Stimulated activated CD4-positive, alpha-beta T cell treated with anti-CD3 and anti-CD28 coated beads, Interleukin-4, amount 100 ng/mL, for 4 hours (primary cell): ENCODE measurements at places on chromosomes 2 and 18.

GRCh38 chr2:29610569-29610968 is 310.8 kb downstream of the ALK start:
- DNase-seq, result no peak

DNA sequence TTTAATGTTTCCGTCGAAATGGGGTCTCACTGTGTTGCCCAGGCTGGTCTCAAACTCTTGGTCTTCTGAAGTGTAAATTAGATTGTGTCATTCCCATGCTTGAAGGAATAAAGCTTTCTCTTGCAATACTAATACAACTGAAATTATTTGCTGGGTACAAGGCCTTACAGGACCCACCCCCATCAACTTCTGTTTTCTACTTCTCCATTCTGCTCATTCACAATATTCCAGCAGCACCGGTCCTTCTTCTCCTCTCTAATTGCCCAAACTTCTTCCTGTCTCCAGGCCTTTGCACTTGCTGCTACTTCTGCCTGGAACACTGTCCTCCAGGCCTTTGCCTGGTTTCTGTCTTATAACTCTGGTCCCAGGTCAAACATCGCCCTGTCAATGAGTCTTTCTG is 73.8 kb downstream of the APOB start:
- no peak for DNase-seq

DNA sequence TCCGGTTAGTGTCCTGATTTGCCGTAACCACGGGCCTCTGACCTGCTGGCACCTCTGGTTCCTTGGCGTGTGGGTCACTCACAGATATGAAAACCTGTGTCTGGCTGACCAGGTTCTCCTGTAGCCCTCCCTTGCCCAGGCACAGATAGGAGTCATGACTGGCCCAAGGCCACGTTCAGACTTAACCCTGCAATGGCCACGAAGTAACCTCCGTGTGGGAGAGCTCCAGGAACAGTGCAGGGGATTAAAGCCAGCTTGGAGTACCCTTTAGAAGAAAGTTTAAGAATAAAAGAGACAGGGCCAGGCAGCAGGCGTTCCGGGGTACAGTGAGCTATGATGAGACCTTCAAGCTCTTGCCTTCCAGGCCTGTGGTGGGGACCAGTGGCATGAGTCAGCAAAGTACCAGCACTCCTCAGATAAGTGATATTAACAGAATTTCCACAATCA is 25.5 kb downstream of the CENPO start:
- DNase-seq, result no peak

DNA sequence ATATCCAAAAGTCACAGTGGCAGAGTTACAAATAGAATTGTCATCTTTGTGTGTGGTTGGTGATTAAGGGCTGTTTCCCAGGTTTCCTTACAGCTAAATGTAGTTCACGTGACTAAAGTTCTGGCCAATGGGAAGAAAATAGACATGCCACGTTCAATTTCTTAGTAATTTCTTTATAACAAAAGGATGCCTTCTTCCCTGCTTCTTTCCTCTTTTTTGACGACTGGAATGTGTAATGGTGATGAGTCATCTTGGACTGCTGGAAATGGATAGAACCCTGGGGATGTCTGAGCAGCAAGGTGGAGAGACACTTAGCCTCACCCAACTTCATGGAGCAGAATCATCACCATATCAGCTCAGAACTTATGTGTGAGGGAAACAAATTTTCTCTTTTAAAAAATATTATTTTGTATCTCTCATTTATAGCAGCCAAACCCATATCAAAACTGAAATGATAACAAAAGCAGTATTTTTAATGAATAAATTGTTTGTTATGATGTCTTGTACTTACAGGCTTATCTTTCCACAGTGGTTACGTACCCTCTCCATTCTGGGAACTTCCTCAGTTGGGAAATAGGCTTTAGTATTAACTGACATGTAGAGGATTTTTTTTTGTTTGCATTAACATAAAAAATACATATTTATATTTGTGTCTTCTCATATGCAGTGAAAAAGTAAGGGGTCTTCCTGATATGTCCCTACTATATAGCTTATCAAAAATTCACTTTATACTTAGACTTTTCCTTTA is 91.1 kb upstream of the CDH2 start:
- DNase-seq, result no peak

- no peak for DNase-seq
These were observed 288.2 kb downstream of the BCL2 start for GRCh38 chr18:63031375-63031774.

DNA sequence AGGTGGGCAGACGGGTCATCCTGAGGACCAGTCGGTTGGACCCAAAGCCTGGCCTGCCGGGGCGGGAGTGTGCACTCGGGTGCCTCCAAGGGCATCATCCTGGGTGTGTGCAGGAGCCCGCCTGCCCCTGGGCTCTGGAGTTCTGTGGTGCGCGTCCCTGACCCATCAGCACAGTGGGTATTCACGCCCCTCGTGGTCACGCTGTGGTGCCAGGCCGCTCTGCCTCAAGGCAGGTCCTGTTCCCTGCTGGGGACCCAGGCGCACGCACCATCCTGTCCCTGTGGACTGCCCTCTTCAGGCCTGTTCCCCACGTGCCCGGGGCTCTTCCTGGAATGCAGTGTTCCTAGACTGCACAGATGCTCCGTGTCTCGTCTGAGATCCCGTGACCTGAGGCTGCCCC is 14.3 kb upstream of the D2HGDH start:
- no peak for DNase-seq

- DNase-seq, result no peak
These were observed 119.0 kb upstream of the ZBTB14 start for GRCh38 chr18:5414546-5414945.

DNA sequence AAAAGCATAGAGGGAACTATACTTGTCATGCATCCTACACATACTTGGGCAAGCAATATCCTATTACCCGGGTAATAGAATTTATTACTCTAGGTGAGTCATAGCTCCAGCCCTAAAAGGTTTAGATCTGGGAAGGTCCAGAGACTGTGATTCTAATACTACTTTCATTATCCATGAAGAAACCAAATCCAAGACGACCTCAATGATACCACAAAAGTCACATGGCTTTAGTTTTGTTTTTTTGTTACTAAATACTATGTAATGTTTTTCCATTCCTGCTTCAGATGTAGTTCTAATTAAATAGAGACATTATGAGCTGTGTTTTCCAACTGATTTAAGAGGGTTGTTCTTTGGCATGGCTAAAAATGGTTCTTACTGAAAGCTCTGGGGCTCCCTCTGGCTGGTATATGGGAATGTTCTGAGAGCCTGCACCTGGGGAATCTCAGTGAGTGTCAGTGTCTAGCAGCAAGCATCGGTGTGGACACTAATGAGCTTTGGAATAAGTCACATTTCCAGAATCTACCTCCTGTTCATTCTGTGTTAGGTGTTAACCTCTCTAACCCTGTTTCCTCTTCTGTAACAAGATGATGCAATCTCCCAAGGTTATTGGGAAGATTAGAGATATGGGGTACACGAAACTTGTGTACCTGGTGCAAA is 20.5 kb upstream of the IL1RL2 start:
- no peak for DNase-seq

- DNase-seq, result no peak
These were observed 845.6 kb upstream of the CNTNAP5 start for GRCh38 chr2:123179526-123179925.

- no peak for DNase-seq
These were observed 335.1 kb downstream of the SETBP1 start for GRCh38 chr18:45015788-45016128.

GRCh38 chr2:38095079-38095995 is 19.4 kb upstream of the CYP1B1 start:
- DNase-seq, result no peak
